ENCODE measurements at places on chromosomes 1 and 21. TPM values are rescaled to one million over a fixed set of nuclear protein-coding genes. Genes with fewer than 3 reads are reported as not detected.
A peak's percentile ranks its signal among the peaks of the same experiment; 100 is the strongest.

- DNase-seq: no peak
Measured at GRCh38 chr1:186812570-186812969, 16.2 kb upstream of the PLA2G4A start.

DNA sequence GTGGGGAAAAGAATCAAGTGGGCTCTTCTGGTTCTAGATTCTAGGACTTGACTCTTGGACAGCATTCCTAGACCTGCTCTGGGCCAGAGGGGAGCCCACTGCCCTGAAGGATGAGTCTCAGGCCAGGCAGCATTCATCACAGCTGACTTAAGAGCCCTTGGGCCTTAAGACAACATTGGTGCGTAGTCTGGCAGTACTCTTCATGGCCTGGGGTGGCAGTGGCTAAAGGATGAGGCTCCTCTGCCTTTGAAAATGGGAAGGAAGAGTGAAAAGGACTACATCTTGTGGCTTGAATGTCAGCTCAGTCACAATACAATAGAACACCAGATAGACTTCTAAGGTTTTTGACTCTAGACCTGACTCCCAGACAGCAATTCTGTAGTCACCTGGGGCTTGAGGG is 1415.1 kb upstream of the PRMT6 start:
- DNase-seq: no peak

GRCh38 chr1:169193191-169193850 is 86.8 kb downstream of the ATP1B1 start:
- no peak for DNase-seq

DNA sequence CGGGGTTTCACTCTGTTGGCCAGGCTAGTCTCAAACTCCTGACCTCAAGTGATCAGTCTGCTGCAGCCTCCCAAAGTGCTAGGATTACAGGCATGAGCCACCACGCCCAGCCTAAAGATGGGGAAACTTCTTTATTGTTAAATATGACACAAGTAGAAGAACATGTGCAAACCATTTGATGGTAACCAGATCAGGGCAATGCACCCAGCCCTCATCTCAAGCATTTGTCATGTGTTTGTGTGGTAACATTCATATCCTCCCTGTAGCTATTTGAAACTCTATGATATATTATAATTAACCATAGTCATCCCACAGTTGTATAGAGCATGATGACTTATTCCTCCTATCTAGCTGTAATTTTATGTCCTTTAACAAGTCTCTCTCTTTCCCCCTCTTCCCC is 119.5 kb upstream of the TMPRSS2 start:
- DNase-seq: no peak

DNA sequence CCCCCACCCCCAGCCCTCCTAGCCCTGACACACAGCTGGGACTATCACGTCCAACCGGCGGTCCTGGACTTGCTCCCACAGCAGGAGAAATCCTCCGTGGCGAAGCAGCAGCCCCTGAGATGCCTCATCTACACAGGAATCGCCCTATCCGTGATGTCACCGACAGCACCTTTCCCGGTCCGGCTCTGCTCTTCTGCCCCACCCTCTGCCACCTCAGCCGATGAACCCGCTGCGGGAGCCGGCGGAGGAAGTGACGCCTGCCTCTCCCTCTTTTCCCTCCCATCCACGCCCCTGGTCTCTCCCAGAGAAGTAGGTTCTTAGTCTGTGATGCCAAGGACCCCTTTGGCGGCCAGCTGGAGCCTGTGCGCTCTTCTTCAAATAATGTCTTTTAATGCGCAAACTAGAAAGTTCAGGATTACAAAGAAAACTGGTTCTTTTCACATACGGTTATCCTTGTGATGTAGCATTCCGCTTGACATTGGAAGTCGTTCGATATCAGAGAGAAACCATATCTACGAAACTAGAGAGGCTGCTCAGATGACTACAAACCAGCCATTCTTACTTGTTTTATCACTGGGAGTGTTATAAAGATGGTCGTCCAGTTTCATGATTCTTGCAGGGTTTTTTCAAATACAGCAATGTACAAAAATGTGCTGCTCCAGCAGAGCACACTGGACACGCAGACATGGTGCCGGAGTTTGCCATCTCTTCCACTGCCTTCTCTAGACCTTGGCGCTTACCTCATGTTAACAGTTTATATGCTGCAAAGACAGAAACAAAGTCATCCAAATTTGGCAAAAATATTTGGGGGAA is 120.3 kb downstream of the PPIAL4G start:
- peak; percentile 56 for DNase-seq

GRCh38 chr21:29697555-29698193 is 242.1 kb downstream of the GRIK1 start:
- DNase-seq: no peak

DNA sequence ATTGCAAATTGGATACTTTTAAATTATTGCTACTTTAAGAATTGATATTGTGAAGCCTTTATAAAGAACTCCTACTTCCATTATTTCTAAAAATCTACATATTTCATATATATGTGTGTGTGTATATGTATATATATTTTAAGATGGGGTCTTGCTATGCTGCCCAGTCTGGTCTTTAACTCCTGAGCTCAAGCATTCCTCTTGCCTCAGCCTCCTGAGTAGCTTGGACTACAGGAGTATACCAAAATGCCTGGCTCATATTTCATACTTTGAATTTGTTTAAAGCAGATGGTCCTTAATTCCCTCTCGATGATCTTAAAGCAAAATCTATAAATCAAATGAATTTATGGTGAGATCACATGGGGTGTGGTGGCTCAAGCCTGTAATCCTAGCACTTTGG is 25.1 kb upstream of the CPLANE2 start:
- no peak for DNase-seq

GRCh38 chr1:172845371-172845770 is 186.5 kb downstream of the FASLG start:
- peak; percentile 83 for DNase-seq

- no peak for DNase-seq
Measured at GRCh38 chr1:41437011-41437355, 47.5 kb downstream of the EDN2 start.

- no peak for DNase-seq
Measured at GRCh38 chr1:155893389-155894142, 17.6 kb downstream of the RIT1 start.

DNA sequence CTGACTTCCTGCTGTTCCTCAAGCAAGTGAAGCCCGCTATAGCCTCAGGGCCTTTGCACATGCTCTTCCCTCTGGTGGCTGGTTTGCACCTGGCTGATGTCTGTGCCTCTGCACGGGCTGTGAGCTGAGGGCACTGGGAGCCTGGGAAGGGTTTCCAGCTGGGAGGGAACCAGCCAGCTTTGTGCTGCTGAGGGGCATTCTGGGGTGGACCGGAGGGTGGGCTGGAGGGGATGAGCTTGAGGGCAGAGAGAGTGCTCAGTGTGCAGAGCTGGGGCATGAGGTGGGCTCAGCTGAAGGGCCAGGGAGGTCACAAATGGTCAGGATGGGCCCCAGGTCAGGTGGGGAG is 305.7 kb downstream of the MATN1 start:
- no peak for DNase-seq

- no peak for DNase-seq
Measured at GRCh38 chr1:53163291-53163768, 20.9 kb upstream of the SLC1A7 start.

DNA sequence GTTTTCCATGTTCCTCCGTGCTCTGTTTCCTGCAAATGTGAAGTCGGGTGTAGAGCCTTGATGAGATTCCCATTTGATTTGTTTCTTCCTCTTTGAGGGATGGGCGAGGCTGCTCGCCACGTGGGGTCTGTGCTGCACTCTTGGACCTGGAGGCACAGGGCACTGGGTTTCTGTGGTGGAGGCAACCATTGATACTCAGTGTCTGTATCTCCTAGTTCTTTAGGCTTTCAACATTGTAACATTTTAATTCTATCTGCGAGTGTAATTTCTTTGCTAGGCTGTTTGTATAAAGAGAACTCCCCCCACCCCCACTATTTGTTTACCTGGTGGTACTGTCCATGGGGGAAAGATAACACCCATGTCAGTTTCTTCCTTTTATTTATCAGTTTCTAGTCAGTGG is 52.3 kb downstream of the GALNT2 start:
- DNase-seq: no peak

CLCA1 gene
- not detected for total RNA-seq

ENSA gene
- 195 TPM for total RNA-seq

CD247 gene
- total RNA-seq: 166 TPM

CFAP45 gene
- 0.78 TPM for total RNA-seq

ADAM30 gene
- total RNA-seq: not detected

ZBTB7B gene
- total RNA-seq: 14.4 TPM

CR1L gene
- not detected for total RNA-seq

FAM163A gene
- total RNA-seq: not detected

ICOSLG gene
- total RNA-seq: 0.92 TPM
